ENCODE measurements at places on chromosomes 16 and 17.

- no peak for DNase-seq
These were observed 1.1 kb downstream of the ATP1B2 start for GRCh38 chr17:7651665-7652387.

GRCh38 chr17:73757420-73757819 lies 113.2 kb upstream of the SDK2 start:
- DNase-seq, result no peak

GRCh38 chr17:17710355-17710727 lies 29.1 kb downstream of the RAI1 start:
- DNase-seq, result no peak

GRCh38 chr17:75036643-75037268 lies 10.0 kb downstream of the ATP5PD start:
- DNase-seq, result peak; percentile 95

DNA sequence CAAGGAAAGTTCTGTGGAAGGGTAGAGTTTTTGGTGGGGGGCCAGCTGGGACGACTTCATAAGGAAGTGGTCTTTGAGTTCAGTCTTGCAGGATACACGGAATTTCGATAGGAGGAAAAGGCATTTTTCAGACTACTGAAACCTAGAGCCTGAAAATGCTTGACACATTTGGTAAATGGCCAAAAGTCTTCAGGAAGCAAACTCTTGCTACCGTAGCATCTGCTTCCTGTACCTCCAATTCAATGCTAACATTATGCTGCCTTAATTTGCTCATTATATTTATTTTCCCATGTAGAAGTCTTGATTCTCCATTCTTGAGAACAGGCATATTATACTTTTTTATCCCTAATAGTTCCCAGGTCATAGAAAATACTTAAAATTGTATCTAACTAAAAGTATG lies 129.3 kb upstream of the MED13 start:
- DNase-seq, result no peak

GRCh38 chr16:27920391-27920891 lies 143.1 kb downstream of the GSG1L start:
- DNase-seq, result no peak

DNA sequence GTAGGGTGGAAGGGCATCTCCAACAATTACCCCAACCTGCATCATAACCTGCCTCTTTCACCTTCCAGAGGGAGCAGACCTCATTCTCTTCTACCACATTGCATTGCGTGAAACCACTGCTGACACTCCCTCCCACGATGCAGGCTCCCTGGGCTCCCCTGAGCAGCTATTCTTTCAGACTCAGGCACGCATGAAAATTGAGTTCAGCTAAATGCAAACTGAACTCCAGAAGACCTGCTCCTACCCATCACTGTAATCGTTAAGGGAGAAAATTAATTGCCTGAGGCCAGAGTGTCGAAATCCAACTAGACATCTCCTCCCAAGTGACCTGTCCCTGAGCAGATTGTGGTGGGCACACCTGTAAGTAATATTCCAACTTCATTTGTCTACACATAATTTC lies 186.0 kb downstream of the GRIN2A start:
- no peak for DNase-seq

All from CD4-positive, alpha-beta T cell treated with Interleukin-4 for 1 hour (primary cell).